ENCODE measurements at places on chromosomes 6 and 20.

- no peak for DNase-seq
These were observed 585.6 kb downstream of the DHX35 start for GRCh38 chr20:39547546-39548408.

DNA sequence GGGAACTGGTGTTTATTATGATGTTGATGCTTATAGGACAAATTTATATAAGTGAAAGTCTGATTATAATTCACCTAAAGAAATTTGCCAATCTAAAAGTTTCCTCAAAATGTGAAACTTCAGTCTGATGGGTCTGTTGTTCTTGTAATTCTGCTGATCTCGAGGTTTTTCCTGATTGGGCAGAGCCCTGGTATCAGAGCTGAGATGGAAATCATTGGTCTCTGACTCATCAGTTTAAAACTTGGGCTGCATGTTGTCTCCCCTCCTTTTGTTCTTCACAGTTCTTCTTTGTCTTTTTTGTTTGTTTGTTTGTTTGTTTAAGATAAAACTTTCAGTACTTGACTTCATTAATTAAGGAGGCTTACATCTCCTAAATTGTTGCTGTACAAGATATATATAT lies 5.9 kb downstream of the SMAP1 start:
- no peak for DNase-seq

GRCh38 chr6:52424513-52424912 lies 4.4 kb downstream of the EFHC1 start:
- no peak for DNase-seq

GRCh38 chr6:138979813-138980668 lies 8.0 kb downstream of the REPS1 start:
- no peak for DNase-seq

- no peak for DNase-seq
These were observed 75.5 kb downstream of the GPR63 start for GRCh38 chr6:96761794-96762193.

Data from CD4-positive, alpha-beta T cell treated with Interferon gamma for 1 hour (primary cell).